ENCODE measurements at places on chromosomes 7 and 10.

- DNase-seq: peak; percentile 70
Measured at GRCh38 chr7:37441386-37441760, 7.3 kb downstream of the ELMO1 start.

DNA sequence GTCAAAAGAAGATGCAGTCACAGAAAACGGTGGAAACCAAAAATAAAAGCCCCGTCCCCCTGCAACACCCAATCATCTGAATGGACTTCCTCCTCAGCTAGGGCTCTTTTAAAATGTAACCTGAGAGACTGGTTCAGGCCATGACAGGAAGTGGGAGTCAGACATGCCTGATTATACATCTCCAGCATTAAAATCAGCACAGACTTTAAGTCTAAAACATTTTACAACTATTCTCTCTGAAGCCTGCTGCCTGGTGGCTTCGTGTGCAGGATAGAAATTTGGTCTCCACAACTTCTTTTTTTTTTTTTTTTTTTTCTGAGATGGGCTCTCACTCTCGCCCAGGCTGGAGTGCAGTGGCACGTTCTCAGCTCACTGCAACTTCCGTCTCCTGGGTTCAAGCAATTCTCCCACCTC, 30.3 kb downstream of the HACD1 start:
- DNase-seq: no peak

- no peak for DNase-seq
Measured at GRCh38 chr10:86105181-86105580, 261.4 kb downstream of the GRID1 start.

GRCh38 chr10:119087271-119087882, 6.8 kb upstream of the EIF3A start:
- DNase-seq: no peak

DNA sequence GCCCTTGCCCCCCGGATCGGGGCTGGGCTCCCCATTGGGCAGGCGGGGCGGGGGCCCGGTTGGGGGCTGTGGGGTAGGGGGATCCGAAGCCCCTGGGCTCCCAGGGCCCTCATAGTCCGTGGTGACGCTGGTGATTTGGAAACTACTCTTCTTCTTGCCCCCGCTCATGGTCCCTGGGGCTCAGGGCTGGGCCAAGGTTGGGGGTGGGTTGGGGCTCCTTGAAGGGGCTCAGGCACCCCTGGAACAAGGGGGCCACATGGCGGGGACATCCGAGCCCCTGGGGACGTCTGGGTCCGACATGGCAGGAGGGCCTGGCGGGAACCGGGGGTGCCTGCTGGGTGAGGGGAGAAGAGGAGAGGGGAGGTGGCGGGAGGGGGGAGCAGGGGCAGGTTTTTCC, 1.1 kb downstream of the TSC22D4 start:
- DNase-seq: no peak
